ENCODE measurements at places on chromosomes 13 and 19. TPM values are rescaled to one million over a fixed set of nuclear protein-coding genes. Genes with fewer than 3 reads are reported as not detected.
A peak's percentile ranks its signal among the peaks of the same experiment; 100 is the strongest.

Gene NLRP12
- not detected for total RNA-seq

DNA sequence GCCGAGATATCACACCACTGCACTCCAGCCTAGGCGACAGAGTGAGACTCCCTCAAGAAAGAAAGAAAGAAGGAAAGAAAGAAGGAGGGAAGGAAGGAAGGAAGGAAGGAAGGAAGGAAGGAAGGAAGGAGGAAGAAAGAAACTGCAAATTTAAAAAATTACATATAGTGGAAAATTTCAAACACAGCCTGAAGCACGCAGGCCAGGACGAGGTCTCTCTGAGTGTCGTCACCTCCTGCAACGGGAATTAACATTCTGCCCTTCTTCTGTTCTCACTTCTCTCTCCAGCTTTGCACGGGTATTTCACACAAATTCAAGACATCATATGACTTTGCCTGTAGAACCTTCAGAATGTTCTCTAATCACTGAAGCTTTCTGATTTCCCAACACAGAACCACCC is 108.2 kb downstream of the GNG7 start:
- H3K27ac ChIP-seq, result peak overlapping the region; percentile 13
- H3K4me3 ChIP-seq, result no peak overlapping the region
- H3K4me1 ChIP-seq, result peaks cover 17% of the 10 kb centered on the region
- H3K36me3 ChIP-seq, result no peaks in the 10 kb centered on the region
- no peaks in the 10 kb centered on the region for H3K27me3 ChIP-seq

- no peaks in the 10 kb centered on the region for H3K4me1 ChIP-seq
- H3K36me3 ChIP-seq, result no peaks in the 10 kb centered on the region
- no peak overlapping the region for H3K4me3 ChIP-seq
- no peaks in the 10 kb centered on the region for H3K27me3 ChIP-seq
- no peak for DNase-seq
- no peak overlapping the region for H3K27ac ChIP-seq
Measured at GRCh38 chr13:63629591-63629990, 2213.9 kb upstream of the PCDH20 start.

DNA sequence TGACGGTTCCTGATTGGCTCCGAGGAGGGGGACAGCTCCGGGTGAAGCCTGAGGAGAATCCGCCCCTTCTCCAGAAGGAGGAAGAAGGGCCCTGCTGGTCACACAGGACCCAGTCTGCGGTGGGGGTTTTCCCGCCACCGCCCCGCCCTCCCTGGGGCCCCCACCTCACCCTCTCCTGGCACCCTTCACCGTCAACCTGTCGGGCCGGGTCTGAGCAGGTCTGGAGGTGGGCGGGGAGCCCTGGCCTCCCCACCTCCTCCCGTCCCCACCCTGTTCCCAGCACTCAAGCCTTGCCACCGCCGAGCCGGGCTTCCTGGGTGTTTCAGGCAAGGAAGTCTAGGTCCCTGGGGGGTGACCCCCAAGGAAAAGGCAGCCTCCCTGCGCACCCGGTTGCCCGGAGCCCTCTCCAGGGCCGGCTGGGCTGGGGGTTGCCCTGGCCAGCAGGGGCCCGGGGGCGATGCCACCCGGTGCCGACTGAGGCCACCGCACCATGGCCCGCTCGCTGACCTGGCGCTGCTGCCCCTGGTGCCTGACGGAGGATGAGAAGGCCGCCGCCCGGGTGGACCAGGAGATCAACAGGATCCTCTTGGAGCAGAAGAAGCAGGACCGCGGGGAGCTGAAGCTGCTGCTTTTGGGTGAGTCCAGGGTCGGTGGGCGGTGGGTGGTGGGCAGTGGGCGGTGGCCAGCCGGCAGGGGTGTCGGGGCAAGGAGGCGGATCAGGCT is at the start of gene GNA15:
TSS of gene GNA15 (plus strand) at position 73 of the 723 bp plus-strand sequence. CDS start at position 491, 418 bp downstream.
- no peaks in the 10 kb centered on the region for H3K27me3 ChIP-seq
- H3K4me1 ChIP-seq, result peaks cover 25% of the 10 kb centered on the region
- DNase-seq, result peak; percentile 61
- H3K36me3 ChIP-seq, result no peaks in the 10 kb centered on the region
- peak within 1 kb of the TSS; percentile 59 for H3K4me3 ChIP-seq

All from stomach (tissue), 19 donors.